ENCODE measurements at places on chromosomes 1 and 21. TPM values are rescaled to one million over a fixed set of nuclear protein-coding genes. Genes with fewer than 3 reads are reported as not detected.

DNA sequence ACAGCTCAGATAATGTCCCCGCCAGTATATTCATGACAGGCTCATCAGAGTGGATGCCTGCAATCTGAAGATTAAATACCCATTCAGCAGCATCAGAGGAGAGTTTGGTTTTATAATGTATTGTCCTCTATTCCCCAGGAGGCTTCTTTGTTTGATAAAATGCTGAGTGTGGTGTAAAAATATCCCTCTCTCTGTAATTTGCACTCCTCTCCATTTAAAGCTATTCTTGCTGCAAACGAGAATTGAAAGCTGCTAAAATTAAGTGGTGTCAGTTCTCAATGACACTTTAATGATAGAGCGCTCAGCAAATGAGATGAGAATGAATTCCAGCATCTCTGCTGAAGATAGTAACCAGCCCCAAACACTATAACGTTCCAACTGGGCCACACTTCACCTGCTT is 205.7 kb upstream of the RRP15 start:
- no peak for DNase-seq

DNA sequence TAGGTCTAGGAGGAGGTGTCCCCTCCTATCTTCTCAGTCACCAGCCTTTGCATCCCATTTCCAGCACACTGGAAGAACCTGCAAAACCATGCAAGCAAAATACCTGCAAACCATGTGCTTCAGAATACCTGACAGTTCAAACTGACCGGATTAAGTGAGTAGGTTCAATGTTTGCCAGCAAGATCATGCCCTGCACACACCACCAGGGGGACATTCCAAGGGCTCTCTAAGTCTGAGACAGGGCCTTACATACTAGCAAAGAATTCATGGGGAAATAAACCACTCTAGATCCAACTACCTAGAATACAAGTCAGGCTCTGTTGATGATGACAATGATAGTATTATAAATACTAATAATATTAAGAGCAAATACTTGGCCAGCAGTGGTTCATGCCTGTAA is 27.6 kb downstream of the INPP5B start:
- no peak for DNase-seq

CTH gene
- 13.5 TPM for polyA plus RNA-seq

SDC3 gene
- polyA plus RNA-seq: 22.6 TPM

KRTAP6-2 gene
- polyA plus RNA-seq: not detected

RPRD2 gene
- polyA plus RNA-seq: 55.5 TPM

Measured in right renal cortex interstitium (tissue), 3 donors.